ENCODE measurements at places on chromosomes 3 and 15. TPM values are rescaled to one million over a fixed set of nuclear protein-coding genes. Genes with fewer than 3 reads are reported as not detected.

SLC2A2 gene
- total RNA-seq: not detected

CCNB2 gene
- 8.3 TPM for total RNA-seq

KIF15 gene
- 4.8 TPM for total RNA-seq

REC114 gene
- not detected for total RNA-seq

RETNLB gene
- total RNA-seq: not detected

CYP1A2 gene
- total RNA-seq: 0.46 TPM

SGO1 gene
- total RNA-seq: 7.3 TPM

PLA2G4E gene
- 0.17 TPM for total RNA-seq

TEX9 gene
- 8.7 TPM for total RNA-seq

CBLB gene
- total RNA-seq: 28.2 TPM

GOLGA8Q gene
- total RNA-seq: 2.2 TPM

LYSMD2 gene
- total RNA-seq: 29.9 TPM

C3orf80 gene
- 0.68 TPM for total RNA-seq

NEK10 gene
- total RNA-seq: 9.1 TPM

LRRC2 gene
- total RNA-seq: 1.6 TPM

IL17RE gene
- 10.1 TPM for total RNA-seq

ZBTB47 gene
- total RNA-seq: 38.0 TPM

LRRIQ4 gene
- total RNA-seq: not detected

LDHAL6B gene
- 6.0 TPM for total RNA-seq

CHRNA7 gene
- total RNA-seq: 9.3 TPM

CFAP100 gene
- not detected for total RNA-seq

TMC3 gene
- total RNA-seq: 0.23 TPM

DPPA4 gene
- 9.3 TPM for total RNA-seq

MEGF11 gene
- total RNA-seq: not detected

LYZL4 gene
- total RNA-seq: not detected

ACTC1 gene
- total RNA-seq: 21.5 TPM

BNC1 gene
- total RNA-seq: 11.0 TPM

DAZL gene
- total RNA-seq: not detected

LOXL1 gene
- 22.5 TPM for total RNA-seq

CAMKV gene
- total RNA-seq: not detected

ASB14 gene
- total RNA-seq: not detected

PAQR5 gene
- total RNA-seq: 1.2 TPM

NR1I2 gene
- 0.85 TPM for total RNA-seq

TTC21A gene
- 9.0 TPM for total RNA-seq

TMEM212 gene
- total RNA-seq: not detected

SOX14 gene
- total RNA-seq: 1.2 TPM

ABHD6 gene
- total RNA-seq: 16.9 TPM

ACKR4 gene
- not detected for total RNA-seq

DUOXA1 gene
- 38.8 TPM for total RNA-seq

MGLL gene
- total RNA-seq: 20.0 TPM

CDHR4 gene
- total RNA-seq: not detected

ZNF501 gene
- 23.6 TPM for total RNA-seq

ABI3BP gene
- 16.6 TPM for total RNA-seq

Data from prostate gland (tissue), 2 donors.